ENCODE measurements at places on chromosomes 2 and 18.

GRCh38 chr18:44691148-44691925 is 10.6 kb downstream of the SETBP1 start:
- no peak for DNase-seq

DNA sequence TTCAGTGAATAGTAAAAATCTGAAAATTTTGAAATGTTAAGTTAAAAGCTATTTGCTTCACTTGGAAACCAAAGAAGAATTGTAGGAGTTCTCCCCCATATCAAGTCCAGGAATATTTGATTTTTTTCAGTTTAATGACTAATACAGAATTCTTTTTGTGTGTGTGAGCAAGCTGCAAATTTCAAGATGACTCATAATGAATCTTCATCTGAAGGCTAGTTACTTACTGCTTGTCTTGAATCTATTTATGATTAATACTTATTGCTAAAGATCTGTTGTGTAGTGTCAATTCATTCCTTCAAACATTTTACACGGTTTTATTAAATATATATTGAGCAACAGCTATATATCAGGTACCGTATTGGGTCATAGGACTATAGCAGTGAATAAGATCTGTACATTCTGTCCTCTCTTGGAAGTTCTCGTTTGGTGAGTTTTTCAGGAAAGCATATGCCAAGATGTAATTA is 47.8 kb upstream of the CAVIN2 start:
- DNase-seq = no peak

- no peak for DNase-seq
Observed at GRCh38 chr2:173151671-173152401, 76.2 kb downstream of the MAP3K20 start.

DNA sequence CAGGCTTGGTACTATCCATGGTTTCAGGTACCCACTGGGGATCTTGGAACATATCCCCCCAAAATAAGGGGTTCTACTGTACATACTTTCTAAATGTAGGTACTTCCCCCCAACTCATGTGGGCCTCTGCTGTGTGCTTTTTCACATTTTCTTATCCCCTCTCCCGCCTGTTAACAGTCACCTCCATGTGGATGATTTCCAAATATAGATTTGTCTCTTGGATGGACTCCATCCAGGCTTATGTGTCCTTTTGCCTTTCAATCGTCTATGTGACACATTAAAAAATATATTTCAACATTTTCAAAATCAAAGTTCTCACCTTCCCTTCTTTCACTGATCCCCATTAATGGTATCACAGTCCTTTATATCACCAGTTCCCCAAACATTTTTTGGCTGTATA is 44.4 kb downstream of the OSBPL6 start:
- DNase-seq = no peak

GRCh38 chr2:101823347-101823791 is 125.9 kb downstream of the MAP4K4 start:
- DNase-seq = peak; percentile 79

DNA sequence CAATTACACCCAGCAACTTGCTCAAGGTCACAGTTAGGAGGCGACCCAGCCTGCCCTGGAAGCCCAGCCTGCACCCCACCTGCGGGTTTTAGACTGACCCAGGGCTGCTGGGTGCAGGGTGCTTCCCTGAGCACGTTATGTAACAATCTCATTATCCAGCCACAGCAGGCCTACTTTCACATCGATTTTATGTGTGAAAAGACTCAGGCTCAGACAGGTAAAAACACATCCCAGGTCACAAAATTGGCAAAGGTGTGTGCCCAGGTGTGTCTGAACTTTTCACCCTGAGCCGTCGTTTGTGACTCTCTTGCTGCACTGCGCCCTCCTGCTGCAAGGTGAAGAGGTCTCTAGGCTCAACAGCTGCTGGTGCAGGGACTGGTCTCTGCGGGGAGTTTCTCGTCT is 668.2 kb upstream of the HS6ST1 start:
- DNase-seq = no peak

GRCh38 chr18:46250084-46250811 is 146.1 kb downstream of the HAUS1 start:
- DNase-seq = peak; percentile 53

DNA sequence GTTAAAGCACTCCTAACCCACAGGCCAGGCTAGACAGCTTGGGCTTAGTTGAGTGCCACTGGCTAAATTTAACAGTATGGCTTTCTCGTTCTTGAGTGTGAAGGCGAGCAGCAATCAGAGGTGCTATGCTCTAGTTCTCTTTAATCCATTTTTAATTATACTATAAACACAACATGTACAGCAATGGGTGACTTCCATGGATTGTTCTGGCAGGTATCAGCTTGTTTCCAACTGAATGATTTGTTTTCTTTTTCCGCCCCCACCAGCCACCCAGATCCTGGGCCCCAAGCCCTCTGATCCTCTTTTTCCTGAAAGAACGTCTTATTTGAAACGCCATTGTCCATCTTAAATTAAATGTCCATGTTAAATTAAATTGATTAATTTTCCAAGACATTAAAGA is 244.8 kb downstream of the IKZF2 start:
- no peak for DNase-seq

- DNase-seq = peak; percentile 41
Observed at GRCh38 chr18:3541549-3542386, 91.8 kb downstream of the TGIF1 start.

- no peak for DNase-seq
Observed at GRCh38 chr18:78621141-78621755, 358.4 kb upstream of the SALL3 start.

GRCh38 chr2:75367401-75367800 is 168.1 kb upstream of the TACR1 start:
- DNase-seq = no peak

DNA sequence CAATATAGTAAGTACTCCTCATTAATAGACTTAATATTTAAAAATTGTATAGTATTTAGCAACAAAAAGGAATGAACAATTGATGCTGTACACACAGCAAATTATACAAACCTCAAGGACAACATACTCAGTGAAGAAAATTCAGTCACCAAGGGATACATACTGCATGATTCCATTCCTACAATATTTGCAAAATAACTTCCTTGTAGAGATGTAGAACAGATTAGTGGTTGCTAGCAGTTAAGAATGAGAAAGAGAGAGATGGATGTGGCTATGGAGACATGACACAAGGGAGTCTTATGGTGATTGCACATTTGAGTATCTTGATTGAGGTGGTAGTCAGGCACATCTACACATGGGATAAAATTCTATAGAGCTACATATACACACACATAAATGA is 26.0 kb downstream of the COL3A1 start:
- DNase-seq = no peak

DNA sequence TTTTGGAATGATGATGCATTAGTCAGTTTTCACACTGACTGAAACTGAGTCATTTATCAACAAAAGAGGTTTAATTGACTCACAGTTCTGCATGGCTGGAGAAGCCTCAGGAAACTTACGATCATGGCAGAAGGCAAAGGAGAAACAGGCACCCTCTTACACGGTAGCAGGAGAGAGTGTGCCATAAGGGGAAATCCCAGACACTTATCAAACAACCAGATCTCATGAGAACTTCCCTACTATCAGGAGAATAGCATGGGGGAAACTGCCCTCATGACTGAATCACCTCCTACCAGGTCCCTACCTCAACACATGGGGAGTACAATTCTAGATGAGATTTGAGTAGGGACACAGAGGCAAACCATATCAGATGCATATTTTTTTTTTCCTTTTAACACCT is 504.5 kb upstream of the VRK2 start:
- DNase-seq = no peak

- DNase-seq = no peak
Observed at GRCh38 chr2:130369311-130369964, 13.6 kb downstream of the PTPN18 start.

- no peak for DNase-seq
Observed at GRCh38 chr2:237864444-237864931, 5.1 kb downstream of the RAMP1 start.

DNA sequence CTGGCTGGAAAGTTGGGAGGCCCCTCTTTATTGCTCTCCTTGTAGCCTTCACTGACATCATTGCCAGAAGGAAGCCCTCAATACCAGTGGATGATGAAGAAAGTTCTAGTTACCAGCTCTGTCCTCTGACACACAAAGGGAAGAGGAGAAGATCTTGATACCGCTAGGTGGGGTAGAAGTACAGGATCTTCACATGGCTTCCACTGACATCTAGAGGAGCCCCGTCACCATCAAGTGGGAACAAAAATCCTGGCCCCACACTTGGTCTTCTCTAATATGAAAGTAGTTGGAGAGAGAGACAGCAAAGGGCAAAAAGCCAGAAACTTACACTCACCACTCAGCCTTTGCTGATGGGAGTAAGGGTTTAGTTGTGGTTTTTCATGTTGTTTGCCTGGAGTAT is 12.4 kb downstream of the XIRP2 start:
- DNase-seq = no peak

DNA sequence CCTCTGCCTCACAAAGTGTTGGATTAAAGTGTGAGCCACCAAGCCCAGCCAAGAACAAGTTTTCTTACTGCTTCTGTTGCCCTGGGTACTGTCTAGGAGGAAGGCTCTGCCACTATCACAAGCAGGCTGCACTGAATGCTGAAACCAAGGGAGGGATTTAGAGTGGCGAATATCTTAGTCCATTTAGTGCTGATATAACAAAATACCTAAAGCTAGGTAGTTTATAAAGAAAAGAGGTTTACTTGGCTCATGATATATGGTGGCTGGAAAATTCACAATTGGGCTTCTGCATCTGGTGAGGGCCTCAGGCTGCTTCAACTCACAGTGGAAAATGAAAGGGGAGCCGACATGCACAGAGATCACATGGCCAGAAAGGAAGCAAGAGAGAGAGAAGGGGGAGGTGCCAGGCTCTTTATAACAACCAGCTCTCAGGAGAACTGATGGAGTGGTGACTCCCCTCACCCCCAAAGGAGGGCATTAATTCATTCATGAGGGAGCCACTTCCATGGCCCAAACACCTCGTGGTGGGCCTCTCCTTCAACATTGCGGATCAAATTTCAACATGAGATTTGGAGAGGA is 146.0 kb upstream of the SERPINE2 start:
- DNase-seq = no peak

DNA sequence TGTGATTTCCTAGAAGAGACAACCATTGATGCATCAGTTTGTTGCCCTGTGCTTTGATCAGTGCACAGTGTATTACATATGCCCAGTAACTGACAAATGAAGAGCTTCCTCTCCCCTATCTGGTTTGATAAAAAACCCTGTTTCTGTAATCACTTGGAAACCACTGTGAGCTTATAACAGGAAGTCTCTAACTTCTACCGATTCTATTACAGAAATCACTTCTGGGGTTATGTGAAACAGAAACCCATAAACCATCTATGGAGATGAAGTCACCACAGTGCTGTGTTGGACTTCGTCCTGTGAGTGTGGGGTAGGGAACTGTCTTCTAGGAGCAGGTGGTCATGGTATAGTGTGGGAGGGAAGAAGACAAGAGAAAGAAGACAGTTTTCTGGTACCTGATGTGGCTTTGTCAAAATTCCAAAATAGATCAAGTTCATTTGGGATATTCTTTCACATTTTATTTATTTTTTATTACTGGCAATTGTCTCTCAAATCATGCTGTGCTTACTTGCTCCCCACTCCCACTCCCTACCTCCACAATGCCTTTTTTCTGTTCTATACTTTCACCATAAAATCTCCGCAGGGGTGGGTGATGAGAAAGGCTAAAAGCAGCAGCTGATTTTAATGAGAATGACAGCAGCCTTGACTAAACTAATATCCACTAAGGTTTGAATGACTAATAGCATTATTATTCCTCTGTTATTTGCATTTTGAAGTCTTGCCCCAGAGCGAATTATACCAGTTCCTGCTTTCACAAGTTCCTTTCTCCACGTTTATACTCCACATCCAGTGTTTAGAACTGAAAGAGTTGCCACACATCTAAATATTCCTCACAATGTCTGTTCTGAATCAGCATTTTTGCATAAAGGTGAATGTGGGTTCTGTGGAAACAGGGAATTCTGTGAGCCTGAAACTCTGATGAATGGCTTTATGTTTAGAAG is 41.7 kb upstream of the RND3 start:
- DNase-seq = no peak

- no peak for DNase-seq
Observed at GRCh38 chr18:33755931-33756560, 178.0 kb downstream of the ASXL3 start.

DNA sequence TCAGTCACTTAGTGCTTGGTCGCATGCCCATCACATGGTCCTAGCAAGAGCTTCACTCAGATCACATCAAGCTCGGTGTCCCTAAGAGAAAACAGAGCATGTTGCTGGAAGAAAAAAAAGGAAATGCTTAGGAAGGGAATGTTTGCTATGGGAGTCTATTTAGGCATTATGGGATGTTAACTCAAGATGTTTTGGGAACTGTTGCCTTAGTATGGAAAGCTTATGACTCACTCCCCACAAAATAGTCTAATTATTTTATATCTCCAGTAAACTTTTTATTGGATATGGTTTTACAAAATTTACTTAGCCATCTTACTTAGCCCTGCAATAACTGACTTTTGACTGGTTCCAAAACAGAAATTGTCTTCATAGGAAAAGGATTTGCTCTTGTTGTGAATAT is 439.5 kb upstream of the ZEB2 start:
- DNase-seq = no peak

GRCh38 chr2:73740767-73741166 is 3.6 kb upstream of the TPRKB start:
- no peak for DNase-seq

DNA sequence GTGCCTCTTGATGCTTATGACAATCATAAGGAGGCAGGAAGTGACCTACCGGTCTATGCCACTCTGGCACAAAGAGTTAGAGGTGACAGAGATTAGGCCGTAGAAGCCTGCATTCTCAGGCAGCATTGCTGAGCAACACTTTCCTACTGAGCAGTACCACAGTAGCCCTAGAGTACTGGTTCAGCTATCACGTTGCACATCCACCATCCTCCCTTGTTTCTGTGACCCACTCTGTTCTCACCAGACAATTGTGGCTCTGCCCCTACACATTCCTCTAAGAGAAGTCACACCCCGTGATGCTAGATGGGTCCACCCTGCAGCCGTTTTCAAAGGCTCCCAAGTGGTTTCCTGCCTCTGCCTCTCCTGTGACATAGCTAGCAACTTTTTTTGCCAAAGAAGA is 22.6 kb upstream of the SUCLG1 start:
- peak; percentile 27 for DNase-seq

- DNase-seq = no peak
Observed at GRCh38 chr2:61660511-61661388, 122.6 kb upstream of the XPO1 start.

GRCh38 chr2:105581555-105581944 is 163.2 kb upstream of the NCK2 start:
- no peak for DNase-seq

- peak; percentile 5 for DNase-seq
Observed at GRCh38 chr2:66164470-66164869, 270.5 kb upstream of the MEIS1 start.

- no peak for DNase-seq
Observed at GRCh38 chr18:62996566-62996965, 281.2 kb downstream of the PHLPP1 start.

DNA sequence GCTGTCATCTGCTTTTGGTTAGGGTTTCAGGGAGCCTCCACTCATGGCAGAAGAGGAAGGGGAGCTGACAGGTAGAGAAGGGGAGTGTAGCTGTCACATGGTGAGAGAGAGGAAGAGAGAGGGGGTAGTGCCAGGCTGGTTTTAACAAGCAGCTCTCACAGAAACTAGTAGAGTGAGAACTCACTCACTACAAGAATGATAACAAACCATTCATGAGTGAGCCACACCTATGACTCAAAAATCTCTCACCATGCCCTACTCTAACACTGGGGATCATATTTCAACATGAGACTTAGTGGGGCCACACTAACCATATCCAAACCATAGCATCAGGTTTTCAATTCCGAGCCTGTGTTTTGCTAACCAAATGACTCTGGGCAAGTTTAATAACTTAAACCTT is 274.9 kb upstream of the VWC2L start:
- DNase-seq = no peak
